Testis (tissue), 5 donors: ENCODE measurements at places on chromosomes 16 and 17.

DNA sequence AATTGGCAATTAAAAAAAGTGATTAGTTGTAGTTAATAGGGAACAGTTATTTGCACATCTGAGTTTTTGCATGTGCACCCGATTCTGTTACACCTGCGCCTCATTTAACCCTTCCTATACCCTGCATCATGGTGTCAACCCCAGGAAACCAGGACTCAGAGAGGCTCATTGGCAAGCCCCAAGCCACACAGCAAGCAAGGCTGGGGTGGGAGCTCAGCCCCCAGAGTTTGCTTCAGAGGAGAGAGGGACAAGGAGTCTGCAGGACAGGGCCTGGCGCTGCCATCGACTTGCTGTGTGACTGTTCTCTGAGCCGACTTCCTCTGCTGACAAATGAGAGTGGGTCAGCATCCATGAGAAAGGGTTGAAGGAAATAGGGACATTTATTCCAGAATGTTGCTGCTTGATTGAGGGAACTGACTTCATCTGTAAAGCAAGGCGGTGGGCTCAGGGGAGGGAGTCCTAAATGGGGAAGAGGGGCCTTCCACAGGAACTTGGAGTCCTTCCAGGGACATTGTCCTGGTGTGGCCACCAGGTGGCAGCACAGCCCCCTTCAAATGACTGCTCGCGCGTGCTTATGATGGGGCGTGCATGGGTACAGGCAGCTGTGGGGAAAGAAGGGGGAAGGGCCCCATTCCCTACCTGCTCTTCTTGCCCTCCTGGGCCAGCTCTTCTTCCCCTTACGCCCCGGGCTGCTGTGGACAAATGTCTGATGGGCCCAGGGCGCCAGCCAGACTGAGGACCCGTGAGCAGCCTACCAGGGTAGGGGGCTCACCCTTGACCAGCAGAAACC, 51.6 kb downstream of the NT5M start:
- peak; percentile 78 for DNase-seq

DNA sequence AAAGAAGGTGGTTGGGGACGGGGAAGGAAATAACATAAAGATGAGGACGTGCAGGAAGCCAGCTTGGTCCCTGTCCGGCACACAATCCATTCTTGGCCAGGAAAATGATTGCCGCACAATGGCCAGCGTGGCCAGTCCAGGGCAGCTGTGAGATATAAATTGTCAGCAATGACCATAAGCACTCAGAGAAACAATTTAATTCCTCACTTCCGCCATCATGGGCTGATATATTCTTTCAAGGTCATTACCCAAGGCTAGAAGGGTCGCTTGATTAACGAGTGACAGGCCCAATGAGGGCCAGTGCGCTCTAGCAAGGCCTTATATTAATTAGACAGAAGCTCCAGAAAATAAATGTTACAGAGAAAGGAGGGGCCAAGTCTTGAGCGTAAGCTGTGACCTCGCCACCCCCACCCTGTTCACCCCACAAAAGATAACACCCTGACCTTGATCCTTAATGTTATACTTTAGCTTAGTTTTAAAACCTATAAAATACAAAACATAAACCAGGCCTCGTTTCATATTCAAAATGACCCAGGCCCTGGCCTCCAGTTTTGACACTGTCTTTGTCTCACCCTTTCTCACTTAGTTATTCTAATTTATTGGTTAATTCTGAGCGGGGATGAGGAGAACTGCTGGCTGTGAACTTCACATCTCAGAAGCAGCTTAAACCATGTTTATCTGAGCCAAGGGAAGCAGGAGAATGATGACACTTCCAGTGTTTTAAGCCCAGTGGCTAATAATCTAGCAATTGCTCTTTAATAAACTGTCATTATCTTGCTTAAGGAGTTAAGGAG, 478.3 kb upstream of the ZFHX3 start:
- DNase-seq = no peak

DNA sequence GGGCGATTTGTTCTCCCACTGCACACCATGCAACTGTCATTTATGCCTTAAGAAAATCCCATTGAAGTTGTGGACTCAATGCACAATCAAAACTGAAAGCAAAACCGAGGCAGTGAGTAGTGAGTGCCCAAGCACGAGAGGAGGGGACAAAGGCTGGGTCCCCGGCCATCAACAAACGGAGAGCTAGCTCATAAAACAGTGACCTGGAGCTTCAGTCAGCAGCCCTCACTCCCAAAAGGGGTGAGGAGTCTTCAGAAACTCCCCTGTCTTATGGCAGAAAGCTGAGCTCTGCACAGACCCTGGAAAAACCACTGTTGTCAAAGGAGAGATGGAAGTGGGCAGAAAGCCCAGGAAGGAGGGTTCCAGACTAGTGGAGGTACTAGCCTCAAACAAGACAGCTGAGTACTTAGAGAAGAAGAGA, 96.9 kb downstream of the ADCY9 start:
- DNase-seq = no peak

DNA sequence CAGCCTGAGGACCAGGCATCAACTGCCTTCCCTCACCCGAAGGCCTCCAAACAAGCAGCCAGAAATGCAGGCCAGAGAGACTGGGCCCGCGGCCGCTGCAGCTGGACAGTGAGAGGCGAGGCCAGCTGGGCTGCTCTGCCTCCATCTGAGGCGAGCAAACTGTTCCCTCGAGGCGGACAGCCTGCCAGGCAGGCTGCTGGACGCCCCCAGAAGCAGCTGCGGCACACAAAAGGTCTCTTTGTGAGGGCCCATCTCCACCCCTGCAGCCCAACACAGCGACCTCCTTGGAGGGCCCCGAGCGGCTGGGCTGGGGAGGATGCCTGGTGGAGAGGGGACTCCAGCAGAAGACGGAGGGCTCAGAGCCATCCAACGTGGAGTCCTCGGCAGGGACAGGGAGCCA, 4.7 kb downstream of the CORO7 start:
- DNase-seq = peak; percentile 87

DNA sequence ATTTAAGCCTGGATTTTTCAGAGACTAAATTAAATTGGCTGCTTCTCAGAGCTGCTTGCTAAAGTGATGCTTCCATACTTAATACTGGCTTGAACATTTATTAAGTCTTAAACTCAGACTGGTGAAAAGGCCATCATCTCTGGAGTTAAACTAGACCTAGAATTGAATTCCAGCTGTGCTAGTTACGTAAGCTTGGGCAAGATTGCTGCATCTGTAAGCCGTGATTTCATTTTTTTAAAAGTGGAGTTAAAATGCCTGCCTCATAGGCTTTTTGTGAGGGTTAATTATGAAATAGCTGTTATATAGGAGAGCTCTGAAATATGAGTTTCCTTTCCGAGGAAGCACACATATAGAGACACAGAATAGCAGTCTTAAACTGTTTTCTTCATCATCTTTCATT, 84.7 kb downstream of the VAT1L start:
- DNase-seq = no peak

DNA sequence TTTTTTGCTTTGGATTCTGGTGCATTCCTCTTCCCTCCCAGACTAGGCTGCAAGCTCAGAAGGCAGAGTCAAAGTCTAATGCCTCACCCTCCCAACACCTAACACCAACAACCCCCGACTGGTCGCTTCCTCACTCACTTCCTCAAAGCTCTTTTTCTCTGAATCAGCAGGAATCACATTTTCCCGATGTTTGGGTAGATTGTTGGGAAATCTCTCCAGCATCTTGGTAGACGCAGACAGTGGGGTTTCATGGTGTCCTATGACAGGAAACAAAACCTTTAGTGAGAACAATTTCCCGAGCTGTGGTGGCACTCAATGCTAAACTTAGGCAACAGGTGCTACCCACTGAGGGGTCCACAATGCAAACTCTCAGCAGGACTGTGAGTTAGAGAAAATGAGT, 39.9 kb upstream of the ICAM2 start:
- no peak for DNase-seq

DNA sequence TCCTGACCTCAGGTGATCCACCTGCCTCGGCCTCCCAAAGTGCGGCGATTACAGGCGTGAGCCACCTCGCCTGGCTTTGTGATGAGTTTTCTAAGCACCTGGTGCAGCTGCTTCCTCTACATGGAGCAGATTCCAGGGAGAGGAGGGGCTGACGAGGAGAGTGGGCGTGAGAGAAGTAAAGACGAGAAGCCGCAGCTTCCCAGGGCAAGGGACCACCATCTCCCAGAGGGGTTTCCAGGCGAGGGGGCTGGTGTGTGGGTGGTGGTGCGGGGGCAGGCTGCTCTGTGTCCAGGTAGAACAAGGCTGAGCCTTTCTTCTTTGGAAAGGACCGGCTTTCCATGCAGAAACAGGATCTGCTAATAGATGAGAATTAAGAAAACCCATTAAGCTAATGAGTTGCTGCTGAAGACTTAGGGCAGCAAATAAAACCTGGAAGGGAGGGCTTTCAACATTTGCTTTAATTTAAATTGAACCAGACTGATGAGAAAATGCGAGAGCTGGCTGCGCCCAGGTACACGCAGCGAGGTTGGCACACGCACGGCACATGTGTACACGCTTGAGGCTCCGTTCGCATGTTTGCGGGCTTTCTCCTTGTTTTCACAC, 236.7 kb downstream of the RBFOX3 start:
- DNase-seq = no peak

GRCh38 chr16:23310217-23310616, 8.1 kb downstream of the SCNN1B start:
- no peak for DNase-seq

DNA sequence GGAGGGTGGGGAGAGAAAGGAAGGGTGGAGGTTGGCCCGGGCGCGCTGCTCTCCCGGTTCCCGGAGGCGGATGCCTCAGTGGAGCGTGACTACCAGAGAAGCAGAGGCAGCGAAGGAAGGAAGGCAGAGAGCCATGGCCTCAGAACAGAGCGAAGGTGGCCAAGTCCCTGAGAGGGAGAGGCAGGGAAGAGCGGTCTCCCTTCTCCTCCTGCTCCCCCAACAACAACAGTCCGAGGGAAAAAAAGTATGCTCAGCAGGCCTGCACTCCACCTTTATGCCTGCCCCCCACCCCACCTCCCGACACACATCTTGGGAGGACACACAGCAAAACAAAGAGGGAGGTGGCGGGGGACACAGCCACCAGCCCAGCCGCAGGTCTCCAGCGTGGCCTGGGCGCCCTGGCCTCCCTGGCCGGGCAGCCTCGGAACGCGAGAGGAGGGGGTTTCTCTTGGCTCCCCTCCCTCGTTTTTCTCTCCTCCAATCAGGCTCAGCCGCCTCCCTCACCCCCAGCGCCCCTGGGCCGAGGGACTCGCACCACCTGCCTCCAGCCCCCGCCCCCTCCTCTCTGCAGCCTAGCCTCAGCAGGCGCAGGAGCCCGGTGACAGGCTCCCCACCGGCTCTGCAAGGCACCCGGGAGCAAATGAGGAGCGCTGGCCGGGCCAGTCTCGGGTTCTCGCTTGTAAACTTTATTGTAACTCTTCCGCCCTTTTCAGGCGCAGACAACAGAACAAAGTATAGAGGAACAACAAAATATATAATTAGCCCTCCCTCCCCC, 1.1 kb upstream of the HOXB7 start:
- DNase-seq = no peak

DNA sequence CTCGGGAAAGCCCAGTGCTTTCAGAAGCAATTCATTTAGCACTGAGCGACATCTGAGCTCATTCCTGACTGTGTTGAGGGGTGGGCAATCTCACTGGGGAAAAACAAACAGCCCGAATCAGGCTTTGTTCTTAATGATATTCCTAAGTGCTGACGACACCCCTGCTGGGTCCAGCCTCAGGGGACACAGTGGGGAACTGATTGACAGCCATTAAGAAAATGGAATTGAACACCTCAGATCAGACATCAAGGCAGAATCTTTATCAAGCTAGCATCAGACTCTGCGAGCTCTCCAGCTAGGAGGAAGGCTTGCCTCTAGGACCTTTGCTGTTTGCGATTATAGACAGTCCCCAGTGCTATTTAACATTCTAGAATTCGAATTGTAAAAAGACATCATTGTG, 22.5 kb upstream of the LYRM9 start:
- DNase-seq = no peak

DNA sequence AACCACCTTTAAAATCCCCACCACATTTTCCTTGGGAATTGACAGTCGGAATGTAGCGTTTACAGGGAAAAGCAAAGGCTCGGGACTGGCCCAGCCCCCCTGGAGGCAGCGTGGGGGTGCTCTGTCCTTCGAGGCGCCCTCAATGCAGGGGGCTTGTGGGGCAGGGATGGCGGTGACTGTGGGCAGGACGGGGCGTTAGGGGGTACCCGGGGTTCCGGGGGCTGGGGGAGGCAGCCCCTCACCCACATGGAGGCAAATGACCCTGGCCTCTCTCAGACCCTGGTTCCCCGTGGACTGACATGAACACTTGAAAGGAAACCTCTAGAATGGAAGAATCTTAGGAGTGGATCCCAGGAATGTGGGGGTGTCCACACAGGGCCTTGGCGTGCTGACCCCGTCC, 78.4 kb upstream of the GNG13 start:
- DNase-seq = no peak

GRCh38 chr16:78919852-78920251, 680.7 kb downstream of the MAF start:
- no peak for DNase-seq

DNA sequence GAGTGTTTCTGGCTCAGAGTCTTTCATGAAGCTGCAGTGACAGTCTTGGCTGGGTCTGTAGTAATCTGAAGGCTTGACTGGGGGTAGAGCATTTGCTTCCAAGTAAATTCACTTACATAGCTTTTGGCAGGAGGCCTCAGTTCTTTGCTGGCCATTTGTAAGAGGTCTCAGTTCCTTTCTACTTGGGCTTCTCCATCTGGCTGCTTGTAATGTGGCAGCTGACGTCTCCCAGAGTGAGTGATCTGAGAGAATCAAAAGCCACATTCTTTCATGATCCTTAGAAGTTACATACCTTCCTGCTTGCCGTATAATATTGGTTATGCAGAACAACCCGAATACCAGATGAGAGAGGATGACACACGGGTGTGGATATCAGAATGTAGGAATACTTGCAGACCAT, 39.8 kb downstream of the NF1 start:
- no peak for DNase-seq

DNA sequence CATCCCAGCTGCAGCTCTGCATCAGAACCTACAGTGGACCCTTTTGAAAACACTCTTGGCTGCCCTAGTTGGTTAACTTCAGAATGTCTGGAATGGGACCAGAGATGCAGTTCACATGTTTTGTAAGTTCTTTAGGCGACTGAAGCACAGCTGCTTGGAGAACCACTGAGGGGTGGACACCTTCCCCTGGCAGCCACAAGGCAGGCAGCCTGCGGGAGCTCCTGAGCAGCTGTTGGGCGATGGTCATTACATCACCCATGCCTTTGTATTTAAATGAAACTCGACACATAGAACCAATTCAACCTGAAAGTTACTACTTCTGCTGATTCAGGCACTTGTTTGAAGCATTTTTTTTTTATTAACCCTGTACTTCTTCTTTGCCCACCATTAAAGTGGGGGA, 151.5 kb downstream of the LGALS9B start:
- no peak for DNase-seq

- DNase-seq = no peak
Observed at GRCh38 chr16:10566613-10567012, 13.8 kb downstream of the EMP2 start.

GRCh38 chr16:54335230-54335629, 48.6 kb upstream of the IRX3 start:
- no peak for DNase-seq
